ENCODE measurements at places on chromosomes 7 and 10.

DNA sequence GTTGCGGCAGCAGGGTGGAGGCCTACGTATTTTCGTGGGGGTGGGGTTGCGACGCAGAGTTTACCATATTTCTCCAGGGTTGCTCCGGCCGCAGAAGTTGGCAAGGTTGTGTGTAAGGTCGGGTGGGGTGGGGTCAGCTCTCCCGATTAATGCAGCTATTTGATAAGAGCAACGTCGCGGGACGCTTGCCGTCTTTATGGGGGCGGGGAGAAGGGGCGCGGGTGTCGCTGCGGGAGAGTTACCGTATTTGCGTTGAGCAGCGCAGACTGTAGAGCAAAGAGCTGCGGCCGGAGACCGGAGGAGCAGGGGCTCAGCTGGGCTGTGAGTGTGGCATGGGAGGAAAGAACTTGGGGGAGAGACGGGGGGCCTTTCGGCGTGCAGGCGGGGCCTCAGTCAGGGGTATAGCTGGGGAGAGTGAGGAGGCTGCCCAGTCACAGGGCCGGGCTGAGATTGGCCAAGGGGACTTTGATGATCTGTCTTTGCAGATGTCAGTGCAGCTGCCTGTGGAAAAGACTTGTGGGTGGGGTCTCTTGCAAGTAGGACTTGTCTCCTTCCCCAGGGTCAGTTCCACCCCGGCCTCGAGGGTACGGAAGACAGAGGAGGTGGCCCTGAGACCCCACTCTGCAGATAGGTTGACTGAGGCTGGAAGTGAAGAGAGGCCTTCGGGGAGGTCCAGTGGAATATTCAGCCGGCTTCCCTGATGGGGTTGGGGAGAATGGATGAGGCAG is 26.6 kb downstream of the ZNF775 start:
- no peak for DNase-seq

DNA sequence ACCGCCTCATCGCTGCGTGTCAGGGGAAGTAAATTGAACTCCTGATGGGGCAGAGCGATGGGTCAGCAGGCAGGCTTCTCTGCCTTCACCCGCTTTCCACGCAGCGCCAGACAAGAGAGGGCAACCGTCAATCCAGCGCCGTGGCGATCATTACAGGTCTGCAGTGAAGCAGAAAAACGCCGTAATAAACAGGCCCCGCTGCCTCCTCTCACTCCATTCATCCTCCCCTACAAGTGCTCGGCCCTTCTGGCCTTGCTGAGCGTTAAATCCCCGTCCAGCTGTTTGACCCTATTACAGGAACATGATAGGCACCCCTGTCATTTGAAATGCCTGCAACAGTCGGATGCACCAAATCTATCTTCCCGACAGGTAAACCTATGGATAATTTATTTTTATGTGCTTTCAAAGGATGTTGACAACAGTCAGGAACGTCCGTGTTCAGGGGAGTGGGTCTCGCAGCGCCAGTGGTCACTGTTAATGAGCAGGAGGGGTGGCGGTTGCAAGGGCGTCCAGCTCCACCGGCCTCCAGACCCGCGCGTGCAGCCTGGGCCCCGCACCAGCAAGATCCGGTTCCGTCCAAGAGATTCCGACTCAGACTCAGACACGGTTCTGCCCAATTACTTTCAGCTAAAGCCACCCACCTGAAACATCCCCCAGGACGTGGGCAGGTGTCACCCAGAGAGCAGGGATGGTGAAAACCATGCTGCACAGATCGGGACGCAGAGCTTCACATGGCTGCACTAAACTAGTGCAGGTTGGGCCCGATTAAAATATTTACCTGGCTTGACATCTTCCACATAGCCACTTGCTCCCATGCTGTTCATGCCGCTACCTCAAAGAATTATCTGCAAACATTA is 508.0 kb upstream of the MGMT start:
- DNase-seq, result no peak

GRCh38 chr7:120226188-120226587 is 46.8 kb upstream of the KCND2 start:
- no peak for DNase-seq

- DNase-seq, result no peak
Measured at GRCh38 chr7:124388751-124389150, 355.9 kb upstream of the TMEM229A start.

DNA sequence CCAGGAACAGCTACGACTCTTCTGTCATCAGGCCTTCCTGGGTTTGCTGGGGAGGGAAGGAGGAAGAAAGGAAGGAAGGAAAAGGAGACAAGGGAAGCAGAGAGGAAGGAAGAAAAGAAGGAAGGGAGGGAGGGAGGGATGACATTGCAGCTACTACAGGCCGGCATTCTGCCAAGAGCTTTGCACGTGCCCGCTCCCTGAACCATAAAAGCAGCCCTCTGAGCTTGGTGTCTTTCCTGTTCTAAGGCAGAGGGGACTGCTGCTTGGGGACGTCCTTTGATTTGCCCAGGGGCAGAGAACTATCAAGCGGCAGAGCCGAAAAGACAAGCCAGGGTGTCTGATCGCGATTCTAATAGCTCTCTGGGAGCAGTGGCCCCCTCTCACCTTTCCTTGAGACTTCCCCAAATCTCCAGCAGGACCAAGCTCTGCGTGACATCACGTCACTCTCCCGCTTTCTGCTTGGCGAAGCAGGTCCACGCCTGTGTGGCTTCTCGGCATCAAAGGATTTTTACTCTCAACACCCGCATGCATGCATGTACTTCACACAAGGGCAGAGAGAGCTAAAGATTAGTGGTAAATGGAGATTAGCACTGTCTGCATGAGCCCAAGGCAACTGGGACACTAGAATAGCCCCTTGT is 167.8 kb upstream of the AUTS2 start:
- peak; percentile 82 for DNase-seq

DNA sequence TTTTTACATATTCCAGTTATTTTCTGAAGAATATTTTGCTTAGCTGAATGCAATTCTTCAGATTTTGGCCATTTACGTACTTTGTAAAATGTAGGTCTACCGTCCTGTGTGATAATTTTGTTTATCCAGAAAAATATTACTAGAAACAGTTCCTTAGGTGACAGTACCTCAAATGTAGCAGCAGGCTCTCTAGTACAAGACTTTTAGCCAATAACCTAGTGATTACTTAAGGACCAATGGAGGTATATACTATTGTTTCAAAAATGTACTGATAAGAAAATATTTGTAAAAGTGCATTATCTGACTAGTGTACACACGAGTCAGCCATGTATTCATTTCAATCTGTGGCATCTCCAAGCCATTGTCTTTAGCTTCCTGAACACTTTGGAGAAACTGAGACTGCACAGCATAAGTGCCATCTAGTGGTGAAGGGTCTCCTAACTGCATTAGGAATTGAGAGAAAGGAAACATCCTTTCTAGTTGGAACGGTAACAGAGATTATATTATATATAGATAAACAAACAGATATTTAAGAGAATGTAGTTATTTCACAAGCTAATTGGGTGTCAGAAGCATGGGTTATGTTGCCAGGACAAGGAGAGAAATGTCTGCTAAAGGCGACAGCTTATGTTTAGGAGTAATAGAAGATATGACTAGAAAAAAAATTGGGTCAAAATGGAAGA is 23.7 kb downstream of the RTKN2 start:
- DNase-seq, result peak; percentile 48
